HT1080 (cell line): ENCODE measurements at places on chromosomes 6 and 20.
A peak's percentile ranks its signal among the peaks of the same experiment; 100 is the strongest.

DNA sequence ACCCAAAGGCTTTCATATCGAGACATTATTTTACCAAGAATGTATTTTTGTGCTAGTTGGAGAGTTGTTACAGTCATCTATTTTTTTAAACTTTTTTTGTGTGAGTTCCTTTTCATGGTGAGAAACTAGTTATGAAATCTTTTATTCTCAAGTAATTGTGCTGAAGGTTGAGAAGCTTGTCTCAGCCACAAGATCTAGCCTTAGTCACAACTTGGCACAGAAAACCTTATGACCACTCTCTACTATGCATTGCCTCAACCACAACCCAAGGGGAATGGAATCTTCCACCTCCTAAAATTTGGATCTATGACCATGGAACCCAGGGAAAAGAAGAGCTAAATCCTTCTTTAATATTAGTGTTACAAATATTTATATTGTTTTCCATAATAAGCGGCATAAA lies 58.5 kb downstream of the HS3ST5 start:
- DNase-seq: peak; percentile 67

GRCh38 chr6:111503660-111504059 lies 20.6 kb upstream of the REV3L start:
- DNase-seq: no peak

- no peak for DNase-seq
Measured at GRCh38 chr6:154435400-154435945, 75.0 kb downstream of the CNKSR3 start.

DNA sequence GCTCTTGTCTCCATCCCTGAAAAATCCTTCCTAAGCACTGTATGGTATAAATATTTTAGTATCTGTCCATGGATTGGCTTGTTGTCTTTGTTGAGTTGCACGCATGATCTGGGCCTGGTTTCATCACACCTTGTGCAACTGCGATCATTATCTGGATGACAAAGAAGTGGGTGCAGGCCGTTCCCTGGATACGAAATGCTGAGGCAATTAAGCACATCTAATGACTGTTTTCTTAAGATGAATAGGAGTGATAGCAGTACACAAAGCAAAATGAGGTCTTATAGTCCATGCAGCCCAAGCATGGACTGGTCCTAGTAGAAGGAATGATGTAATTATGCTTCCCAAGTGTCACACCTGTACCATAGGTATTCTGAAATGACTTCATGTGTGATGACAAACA lies 47.8 kb downstream of the SLC35D3 start:
- no peak for DNase-seq

DNA sequence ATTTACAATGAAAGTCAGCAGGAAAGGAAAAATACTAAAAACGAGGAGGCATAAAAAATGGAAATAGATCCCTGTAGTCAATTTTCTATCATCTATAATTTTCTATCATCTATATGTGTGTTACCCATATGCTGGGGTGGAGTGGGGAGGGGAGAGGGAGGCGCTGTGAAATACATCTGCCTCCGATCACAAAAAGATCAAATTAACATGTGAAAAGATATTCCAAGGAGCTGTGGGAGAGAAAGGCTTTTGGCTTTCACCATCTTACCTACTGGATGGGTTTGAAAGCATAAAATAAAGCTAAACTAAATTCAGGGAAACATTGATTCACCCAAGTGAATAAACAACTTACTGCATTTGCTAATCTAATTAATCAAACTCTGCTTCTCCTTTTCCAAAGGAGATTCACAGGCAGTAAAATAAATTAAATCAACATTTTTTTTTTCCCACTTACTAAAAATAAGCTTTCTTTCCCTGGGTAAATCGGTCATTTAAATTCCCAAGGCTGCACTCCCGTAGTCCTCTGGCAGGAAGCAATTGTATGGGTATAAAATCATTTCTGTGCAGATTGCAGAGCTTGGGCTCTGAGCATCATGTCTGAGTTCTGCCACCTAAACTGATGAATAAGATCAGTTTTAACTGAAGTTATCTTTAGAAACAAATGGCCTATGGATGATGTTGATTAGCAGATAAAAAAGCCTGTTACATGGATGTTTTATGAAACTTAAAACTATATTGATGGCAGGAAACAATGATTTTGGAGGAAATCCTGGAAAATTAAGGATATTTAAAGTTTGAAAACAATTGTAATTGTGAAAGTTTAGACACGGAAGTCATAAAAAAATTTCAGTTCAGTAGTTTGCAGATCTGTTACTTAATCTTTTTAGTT lies 147.9 kb downstream of the SOX4 start:
- DNase-seq: no peak
